Small intestine (tissue), 16 donors: ENCODE measurements at places on chromosomes 2 and 18. TPM values are rescaled to one million over a fixed set of nuclear protein-coding genes. Genes with fewer than 3 reads are reported as not detected.

DNA sequence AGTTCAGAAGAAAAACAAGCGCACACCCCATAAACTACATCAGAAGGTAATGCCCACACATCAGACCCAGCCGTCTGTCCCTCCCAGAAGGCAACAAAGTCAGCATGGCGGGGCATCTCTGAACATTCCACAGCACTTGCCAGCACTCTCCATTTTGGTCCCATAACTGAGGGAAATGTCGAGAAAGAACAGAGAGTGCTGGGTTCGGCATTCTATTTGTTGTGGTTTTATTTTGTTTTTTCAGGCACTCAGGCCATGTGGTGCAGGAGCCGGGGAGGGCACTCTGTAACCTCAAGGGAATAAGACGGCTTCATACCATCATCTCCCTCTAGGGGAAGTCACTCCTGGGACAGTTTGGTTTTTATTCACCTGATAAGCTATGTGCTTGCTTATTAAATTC lies 156.0 kb downstream of the SEPTIN10 start:
- DNase-seq = no peak

DNA sequence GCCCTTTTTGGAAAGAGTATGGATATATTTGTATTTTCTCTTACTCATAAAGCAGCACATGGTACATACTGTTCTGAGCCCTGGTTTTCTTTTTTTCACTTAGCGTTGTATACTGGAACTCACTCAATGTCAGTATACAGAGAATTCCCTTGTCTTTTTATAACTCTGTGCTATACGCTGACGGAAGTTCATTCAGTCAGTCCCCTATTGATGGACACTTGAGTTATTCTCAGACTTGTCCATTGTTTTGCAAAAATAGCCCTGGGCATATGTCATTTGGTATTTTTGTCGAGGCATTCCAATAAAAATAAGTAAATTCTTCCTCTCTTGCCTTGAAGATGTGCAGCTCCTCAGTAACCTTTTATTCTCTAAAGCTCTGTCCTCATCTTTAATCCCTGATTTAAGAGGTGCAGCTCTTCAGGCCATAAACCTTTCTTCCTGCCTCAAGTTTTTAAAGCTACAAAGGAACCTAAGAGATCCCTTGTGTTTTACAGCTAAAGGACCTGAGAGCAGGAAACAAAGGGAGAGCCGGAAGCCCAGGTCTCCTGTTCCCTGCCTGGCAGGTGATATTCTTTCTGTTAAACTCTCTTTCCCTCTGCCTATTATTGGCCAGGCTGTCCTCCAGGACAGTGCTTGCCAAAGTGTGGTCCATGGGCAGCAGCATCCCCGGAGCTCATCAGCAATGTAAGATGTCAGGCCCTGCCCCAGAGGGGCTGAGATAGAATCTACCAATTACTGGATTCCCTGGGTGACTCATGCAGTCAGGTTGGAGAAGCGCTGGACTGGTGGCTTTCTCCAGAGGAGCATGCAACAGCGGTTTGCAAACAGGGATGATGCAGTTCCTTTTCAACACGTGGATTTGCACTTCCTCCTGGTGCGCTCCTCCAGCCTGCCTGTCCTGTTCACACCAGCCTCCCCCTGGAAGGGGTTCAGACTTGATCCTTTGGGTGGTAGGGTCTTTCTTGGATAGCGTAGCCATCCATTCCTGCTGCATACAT lies 158.0 kb downstream of the NEDD4L start:
- peak; percentile 43 for DNase-seq

DNA sequence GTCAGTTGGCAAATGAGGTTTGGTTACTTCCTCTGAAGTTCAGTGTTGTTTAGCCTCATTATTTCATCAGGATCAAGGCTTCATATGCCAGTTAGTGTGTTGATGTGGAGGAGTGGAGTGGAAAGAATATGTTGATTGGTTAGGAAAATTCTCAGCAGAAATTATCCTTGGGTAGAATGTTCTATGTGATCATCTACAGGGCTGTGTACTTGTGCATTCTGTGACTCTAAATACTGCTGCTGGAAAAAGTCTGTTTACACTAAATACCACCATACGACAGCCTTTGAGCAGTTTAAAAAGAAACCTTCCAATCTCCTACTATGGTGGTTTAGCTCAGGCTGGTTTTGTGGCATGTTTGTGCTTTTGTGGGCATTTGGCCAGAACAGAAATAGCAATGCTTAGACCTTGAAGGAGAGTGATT lies 25.8 kb downstream of the CAB39 start:
- DNase-seq = no peak

DNA sequence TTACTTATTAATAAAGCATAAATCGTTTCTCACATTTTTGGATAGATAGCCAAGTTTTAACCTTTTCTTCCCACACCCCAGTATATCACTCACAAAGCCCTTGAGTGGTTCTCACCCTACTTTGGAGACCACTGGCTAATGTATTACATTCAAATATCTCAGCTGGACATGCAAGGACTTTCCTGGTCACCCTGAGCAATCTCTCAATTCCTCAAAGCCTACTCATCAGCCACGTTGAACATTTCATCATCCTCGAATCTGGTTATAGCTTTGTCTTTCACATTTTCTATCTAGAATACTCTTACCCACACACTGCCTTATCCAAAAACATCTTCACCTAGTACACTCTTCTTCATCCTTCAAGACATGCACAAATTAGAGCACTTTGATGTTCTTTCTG lies 71.1 kb upstream of the MAPRE2 start:
- no peak for DNase-seq

DNA sequence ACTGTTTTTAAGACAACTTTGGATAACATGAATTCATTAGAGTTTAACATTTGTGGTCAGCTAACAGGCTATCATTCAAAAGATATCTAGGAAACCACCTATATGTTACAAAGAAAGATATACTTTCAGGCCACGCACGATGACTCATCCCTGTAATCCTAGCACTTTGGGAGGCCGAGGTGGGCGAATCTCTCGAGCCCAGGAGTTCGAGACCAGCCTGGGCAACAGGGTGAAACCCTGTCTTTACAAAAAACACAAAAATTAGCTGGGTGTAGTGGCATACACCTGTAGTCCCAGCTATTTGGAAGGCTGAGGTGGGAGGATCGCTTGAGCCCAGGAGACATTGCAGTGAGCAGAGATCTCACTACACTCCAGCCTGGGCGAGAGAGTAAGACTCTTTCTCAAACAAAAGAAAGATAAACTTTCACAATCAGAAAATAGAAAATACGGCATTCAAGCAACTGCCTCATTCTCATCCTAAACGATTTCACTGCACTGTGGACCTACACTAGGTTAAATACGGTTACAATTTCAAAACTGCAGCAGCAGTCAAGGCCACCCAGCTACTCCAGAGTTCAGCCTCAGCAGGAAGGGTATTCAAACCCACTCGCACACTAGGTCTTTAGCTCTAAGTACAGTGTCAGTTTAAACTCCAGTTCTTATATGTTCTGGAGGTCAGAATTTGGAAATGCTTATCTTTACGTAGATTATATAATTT lies 250.0 kb upstream of the SLC39A10 start:
- DNase-seq = no peak

ZNF396 gene
- polyA plus RNA-seq = 2.8 TPM
